ENCODE measurements at places on chromosomes 6 and 20.

- DNase-seq = no peak
These were observed 112.4 kb downstream of the TIAM2 start for GRCh38 chr6:155107432-155108069.

- no peak for DNase-seq
These were observed 244.2 kb downstream of the NRN1 start for GRCh38 chr6:5762561-5762968.

- DNase-seq = no peak
These were observed 161.2 kb upstream of the NRSN1 start for GRCh38 chr6:23964865-23965264.

GRCh38 chr6:111782192-111782809 lies 91.0 kb downstream of the FYN start:
- DNase-seq = no peak

DNA sequence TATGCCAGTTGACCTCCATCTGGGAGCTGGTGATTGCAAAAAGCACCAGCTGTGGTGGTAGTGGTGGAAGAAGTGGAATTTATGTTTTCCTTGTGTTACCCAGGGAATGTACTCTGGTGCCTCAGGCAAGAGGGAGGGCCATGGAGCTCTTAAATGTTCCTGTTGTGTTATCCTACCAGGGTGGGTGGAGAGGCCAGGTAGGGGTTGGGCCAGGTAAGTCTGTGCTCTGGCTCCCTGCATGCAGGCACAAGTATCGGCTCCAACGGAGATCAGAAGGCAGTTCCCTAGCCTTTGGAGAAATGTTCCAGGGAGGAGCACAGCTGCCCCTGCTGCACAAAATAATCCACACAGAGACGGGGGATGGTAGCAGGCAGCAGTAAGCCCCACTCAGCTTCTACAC lies 419.3 kb upstream of the EYS start:
- DNase-seq = no peak

DNA sequence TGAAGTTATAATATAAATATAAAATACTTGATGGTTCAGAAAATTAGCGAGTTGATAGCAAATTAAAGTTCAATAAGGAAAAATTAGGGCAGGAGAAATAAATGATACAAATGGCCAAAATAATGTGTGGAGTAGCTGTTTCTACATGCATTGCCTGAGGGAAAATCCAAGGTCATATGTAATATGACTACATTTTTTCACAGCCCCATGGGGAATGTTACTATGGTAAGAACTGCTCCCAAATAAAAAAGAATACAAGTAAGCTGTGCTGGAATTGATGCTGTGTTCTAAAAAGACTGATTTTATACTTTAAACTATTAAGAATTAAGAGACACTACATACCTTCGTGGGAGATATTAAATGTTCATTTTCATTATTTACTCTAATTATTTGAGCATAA lies 34.1 kb downstream of the MEI4 start:
- no peak for DNase-seq

GRCh38 chr20:13809373-13809772 lies 24.5 kb downstream of the NDUFAF5 start:
- DNase-seq = no peak

GRCh38 chr6:50974319-50974718 lies 155.6 kb downstream of the TFAP2B start:
- DNase-seq = no peak

DNA sequence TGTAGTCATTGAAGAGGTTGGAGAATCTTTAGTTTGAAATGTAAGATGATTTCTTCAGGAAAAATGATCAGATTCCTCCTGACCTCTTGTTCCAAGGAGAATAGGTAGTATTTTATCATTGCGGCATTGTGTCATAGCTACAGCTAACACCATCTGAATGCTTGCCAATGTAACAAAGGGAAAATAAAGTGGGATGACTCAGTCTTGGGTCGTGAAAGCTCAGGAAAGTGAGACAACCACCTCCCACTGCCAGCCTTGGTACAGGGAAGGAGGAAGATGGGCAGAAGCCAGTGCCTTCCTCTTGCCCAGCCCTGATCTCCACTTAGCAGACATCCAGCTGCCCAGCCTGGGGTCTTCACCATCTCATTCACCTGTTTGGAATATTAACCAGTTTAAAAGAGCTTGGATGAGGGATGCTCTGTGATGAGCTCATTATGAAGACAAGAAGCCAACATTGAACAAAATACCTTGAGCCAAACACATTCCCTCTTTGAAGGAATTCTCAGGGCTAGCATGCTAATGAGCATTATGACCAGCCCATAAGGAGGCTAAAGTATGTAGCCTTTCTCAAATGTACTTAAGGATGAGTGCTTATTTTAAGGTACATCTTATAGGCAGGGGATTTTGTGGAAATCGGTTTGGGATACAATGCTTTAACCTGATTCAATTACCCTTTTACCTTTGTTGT lies 40.0 kb upstream of the APCDD1L start:
- DNase-seq = no peak

DNA sequence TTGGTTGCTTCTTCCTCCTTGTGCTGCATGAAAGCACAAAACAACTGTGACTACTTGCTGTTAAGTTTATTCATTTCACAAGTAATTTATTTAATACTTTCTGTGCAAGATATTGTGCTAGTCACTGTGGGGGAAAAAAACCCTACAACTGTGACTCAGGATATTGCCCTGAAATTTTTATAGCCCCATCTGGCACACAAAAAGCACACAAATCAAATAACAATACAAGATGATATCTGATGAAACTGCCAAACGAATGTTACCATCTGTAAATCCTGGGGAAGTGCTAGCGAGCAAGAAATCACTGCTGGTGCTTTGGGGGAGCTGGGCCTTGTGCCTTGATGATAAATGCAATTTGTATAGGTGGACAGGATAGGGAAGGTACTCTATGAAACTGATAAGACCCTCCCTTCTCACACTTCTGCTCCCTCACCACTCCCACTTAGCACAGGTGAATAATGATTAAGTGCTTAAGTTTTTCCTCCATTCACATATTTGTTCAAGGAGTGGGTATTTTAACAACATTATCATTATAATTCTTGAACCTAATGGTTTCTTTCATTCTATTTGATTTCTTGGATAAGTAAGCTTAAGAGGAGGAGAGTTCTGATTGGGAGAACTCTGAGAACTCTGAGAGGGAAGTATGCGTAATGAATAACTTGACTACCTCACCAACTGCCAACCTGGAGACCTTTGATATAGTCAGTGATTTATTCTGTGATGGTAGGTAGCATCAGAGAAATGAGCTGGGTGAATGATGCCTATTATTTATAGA lies 115.3 kb downstream of the RTN4IP1 start:
- no peak for DNase-seq

GRCh38 chr6:139336488-139336887 lies 38.0 kb downstream of the CITED2 start:
- no peak for DNase-seq

- no peak for DNase-seq
These were observed 124.9 kb downstream of the BMP7 start for GRCh38 chr20:57141492-57141891.

- DNase-seq = no peak
These were observed 14.7 kb upstream of the SIRPB2 start for GRCh38 chr20:1505871-1506270.

DNA sequence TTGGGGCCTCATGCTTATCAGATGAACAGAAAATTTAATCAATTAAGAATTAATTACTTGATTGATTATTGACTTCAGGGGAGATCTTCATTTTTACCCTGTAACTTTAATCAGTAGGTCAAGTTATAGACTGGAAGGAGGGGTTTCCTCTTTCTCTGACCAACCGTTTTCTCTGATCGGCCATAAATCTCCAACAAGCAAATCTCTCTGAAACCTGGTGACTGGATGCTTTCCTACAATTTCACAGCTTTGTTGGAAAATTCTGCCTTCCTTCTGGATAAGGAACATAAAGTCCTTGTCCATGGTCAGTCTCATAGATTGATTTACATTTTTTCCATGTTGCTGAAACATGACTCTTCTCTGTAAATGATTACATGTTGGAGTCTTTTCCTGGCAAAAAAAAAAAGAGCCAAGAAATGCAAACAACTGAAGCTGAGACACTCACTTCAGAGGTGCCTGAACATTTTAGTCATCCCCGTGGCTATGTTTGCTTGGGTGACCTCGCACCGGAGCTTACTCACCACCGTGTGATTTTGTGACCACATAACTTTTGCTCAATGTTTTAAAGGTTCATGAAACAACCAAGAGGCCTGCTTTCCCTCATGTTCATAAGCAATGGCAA lies 31.0 kb downstream of the IRF4 start:
- DNase-seq = peak; percentile 43

GRCh38 chr20:6075428-6076219 lies 21.8 kb upstream of the LRRN4 start:
- no peak for DNase-seq

- DNase-seq = no peak
These were observed 11.6 kb upstream of the PLG start for GRCh38 chr6:160690458-160690857.

DNA sequence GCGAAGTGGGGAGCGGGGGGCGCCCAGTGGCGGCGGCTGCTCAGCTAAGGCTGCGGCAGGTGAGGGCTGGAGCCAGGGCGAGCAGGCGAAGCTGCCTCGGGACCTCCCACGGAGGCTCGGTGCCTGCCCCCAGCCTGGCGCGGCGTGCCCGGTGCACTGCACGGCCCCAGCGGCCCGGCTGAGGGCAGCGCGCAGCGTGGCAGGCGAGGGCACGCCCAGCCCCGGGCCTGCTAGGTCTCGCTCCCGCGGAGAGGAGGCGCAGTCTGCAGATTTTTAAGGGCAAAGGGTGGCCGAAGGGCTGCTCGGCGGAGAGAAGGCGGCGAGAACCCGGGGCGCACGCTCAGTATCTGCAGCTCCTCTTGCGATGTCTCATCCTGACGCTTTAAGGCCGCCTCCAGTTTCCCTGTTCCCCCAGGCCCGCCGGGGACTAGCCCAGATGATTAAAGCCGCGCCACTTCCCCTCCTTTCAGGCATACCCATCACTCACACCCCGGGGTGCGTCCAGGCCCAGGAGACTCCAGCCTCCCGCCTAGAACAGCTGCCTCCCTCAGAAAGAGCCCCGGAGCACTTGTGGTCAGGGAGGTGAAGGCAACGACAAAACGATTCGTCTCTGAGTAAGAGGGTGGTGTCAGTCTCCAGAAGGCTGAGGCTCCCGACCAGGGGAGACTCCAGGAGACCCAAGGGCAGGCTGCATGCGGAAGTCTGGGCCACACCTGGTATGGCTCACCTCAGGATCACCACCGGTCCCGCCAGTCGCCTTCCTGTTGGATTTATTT lies at the start of gene FERMT1:
Gene FERMT1 (minus strand): TSS at position 158 of the 776 bp plus-strand sequence. CDS start 3,476 bp downstream, outside the sequence.
- no peak for DNase-seq

- no peak for DNase-seq
These were observed 158.9 kb downstream of the TBXT start for GRCh38 chr6:166008441-166009369.
